ENCODE measurements at places on chromosomes 6 and 20. TPM values are rescaled to one million over a fixed set of nuclear protein-coding genes. Genes with fewer than 3 reads are reported as not detected.

- DNase-seq: no peak
These were observed 3.6 kb upstream of the CASP8AP2 start for GRCh38 chr6:89826029-89826528.

The CENPB gene
- 51.6 TPM for total RNA-seq

DNA sequence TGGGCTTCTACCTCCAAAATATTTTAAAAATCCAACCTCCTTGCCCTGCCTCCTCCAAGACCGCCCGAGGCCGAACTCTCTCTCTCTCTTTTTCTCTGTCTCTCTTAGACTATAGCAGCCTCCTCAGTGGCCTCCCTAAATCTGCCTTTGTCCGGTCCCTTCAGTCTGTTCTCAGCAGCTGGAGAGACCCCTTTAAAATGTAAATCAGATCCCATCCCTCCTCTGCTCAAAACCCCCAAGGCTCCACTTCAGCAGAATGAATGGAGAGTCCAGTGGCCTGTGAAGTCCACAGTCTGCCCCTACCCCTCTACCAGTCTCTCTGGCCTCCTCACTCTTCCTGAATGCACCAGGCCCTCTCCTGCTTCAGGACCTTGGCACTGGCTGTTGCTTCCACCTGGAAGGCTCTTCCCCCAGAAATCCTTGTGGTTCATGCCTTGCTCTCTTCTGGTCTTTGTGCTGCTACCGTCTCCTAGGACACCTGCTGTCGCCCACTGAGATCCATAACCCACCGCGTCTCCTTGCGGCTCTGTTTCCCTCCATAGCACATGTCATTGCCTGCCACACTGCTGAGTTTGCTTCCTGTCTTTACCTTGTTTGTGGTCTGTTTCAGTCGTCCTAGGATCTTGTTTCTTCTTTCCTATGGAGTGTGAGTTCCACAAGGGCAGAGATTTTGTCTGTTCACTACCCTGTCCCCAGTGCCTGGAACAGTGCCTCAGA is 6.0 kb downstream of the MLN start:
- no peak for DNase-seq

The SLC22A2 gene
- total RNA-seq: 1.4 TPM

DNA sequence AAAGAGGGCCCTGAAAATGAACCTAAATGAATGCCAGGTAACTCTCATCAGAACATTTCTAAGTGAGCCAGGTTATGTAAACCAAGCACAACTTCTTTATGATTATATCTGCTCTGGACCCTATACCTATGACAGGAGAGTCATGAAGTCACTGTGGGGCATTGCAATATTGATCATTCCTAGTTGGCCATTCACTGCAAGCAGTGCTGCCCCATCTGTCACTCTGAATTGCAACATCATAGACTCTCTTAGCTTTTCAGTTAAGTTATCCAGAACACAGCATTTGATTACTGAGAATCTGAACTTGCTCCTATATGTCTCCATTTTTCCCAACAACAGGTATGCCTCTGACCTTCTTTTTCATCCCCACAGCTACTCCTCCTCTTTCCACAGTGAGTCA is 3.3 kb downstream of the COL21A1 start:
- no peak for DNase-seq

GRCh38 chr6:141077355-141078333 is 1055.1 kb upstream of the GJE1 start:
- DNase-seq: peak; percentile 23

DNA sequence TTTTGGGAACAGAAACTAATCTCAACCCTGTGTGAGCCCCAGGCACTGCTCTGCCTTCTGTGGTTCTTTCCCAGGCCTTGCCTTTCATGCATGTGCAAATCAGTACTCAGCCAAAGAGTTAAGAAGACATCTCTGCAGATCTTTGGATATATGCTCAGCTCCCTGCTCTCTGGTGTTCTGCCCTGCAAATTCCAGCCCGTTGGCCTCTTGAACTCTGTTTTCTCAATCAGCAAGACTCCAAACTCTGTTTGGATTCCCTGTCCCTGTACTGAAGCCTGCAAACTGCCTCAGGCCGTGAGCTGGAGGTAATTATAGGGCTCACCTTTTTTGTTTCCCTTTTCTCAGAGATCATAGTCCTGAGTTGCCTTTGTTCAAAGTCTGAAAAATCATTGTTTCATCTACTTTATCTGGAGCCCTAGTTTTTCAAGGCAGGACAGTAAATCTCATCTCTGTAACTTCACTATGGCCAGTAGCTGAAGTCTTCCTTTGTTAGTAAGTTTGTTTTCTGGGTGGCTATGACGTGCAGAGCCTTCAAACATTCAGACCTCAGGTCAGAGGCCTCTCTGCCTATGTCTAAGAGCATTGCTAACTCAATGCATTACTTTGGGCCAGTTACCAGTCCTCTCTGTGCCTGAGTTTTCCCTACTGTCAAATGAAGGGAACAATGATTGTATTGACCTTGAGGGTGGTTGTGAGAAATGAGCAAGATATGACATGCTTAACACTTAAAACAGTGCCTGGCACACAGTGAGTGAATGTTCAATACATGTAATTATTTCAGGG is 15.9 kb upstream of the MDFI start:
- DNase-seq: no peak

The NFATC2 gene
- 0.91 TPM for total RNA-seq

The PNLDC1 gene
- total RNA-seq: 0.44 TPM

DNA sequence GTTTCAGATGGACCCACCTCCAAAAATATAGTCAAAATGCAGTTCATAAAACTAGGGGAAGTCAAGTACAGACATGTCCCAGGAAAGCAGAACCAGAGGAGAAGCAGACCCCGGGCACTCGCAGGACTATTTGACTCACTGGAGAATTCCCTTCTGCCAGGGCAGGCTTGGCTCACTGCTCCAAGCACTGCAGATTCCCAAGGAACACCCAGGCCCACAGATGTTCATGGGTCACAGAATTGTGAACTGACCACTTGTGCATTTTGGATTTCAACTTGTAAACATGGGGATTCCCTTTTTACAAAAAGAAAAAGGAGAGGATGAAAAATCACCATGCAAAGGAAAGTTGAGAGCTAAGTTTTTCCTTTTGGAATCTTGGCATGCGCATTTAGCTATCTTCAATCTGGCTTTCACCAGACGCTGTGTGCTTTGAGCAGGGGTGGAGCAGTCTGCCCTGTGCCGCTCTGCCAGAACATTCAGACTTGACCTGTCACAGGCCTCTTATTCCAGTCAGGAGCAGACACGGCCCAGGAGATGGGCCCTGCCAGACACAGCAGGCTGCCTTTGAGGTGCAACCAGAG is 237.5 kb upstream of the TAB2 start:
- no peak for DNase-seq

The MLN gene
- not detected for total RNA-seq

- DNase-seq: no peak
These were observed 20.7 kb upstream of the ENPP1 start for GRCh38 chr6:131787079-131787478.

The TEAD3 gene
- 27.0 TPM for total RNA-seq

- DNase-seq: no peak
These were observed 138.8 kb upstream of the C6orf118 start for GRCh38 chr6:165448210-165448609.

The VARS2 gene
- total RNA-seq: 47.7 TPM

The THEMIS gene
- not detected for total RNA-seq

DNA sequence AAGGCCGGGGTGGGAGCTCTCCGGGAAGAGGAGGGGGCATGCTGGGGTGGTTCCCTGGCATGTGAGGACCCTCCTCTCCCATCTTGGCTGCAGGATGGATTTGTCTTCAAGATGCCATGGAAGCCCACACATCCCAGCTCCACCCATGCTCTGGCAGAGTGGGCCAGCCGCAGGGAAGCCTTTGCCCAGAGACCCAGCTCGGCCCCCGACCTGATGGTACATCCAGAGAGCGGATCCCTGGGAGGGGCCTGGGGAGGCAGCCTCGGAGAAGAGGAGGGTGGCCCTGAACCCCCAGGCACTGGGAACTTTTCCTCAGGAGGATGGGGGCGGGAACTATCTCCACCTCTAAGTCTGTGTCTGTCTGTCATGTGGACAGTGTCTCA is 4.8 kb downstream of the CDC25B start:
- no peak for DNase-seq

DNA sequence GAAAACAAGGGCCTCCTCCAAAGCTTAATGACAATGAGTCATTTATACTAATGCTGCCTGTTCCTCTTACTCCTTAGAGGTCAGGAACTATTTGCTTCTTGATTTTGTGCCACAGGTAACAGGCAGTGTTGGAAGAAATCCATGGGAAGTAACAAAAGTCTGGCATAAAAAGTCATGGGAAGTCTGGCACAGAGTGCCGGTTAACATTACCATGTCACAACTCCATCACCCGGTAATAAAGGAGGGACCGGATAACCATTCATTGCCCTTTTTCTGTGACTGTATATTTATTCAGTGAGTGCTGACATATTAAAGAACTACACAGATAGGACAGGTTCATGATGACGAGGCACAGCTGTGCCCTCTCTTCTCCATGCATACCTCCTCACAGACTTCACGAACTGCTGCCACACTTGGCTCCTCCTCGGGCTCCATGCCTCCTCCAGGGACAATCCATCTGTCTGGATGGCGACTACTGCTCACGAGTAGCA is 50.9 kb downstream of the NUDT3 start:
- no peak for DNase-seq

Measured in H1 (cell line).